ENCODE measurements at places on chromosomes 5 and 9.

DNA sequence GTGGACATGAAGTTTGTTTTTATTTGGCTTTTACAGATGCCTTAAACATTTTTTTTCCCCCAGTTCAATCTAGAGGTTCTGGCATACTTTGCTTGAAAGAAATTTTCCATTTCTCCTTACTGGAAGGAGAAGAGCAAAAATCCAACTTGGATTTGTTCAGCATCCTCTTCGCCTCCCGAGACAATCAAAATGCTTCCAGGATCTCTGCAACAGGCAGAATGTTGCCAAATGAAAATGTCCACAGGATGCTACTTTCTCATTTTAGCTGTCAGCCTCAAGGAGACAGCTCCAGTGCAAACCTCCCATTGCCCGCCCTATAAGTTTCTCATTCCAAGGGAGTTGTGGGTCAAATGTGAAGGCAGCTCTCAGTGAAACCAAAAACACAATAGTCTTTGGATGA, 1972.1 kb downstream of the MAT2B start:
- DNase-seq, result no peak

DNA sequence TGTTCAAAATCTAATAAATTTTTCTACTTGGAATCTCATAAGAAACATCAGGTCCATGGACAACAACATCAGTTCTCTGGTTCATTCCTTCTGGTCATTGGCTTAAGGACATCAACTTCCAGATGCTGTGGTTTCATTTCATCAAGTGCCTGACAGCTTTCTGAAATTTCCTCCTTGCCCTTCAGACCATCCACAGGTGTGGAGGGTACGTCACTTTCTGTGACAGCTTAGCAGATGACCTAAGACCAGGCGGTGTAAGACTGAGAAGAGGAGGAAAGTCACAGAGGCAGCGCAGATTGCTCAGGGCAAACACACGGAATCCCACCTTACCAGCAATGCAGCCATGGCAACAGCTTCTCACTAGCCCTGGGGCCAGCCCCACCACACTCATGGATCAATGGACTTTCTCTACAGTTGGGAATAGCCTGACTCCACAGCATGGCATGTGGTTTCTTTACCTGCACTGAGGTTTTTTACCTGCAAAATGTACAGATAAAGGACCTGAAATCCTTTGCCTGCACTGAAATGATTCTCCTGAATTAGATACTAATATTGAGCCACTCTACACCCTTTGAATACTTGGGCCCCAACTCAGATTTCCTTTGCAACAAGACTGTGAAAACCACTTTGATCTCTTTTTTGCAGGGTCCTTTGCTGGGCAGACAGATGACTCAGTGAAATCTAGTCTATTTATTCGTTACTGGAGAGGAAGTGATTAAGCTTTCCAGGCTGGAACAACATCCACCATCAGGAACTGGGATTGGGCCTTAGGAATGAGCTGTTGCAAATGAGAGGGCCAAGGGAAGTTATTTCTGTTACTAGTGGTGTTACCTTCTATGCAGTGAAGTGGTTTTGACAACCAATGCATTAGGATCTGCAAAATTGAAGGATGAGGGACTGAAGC, 26.9 kb downstream of the TICAM2 start:
- no peak for DNase-seq

DNA sequence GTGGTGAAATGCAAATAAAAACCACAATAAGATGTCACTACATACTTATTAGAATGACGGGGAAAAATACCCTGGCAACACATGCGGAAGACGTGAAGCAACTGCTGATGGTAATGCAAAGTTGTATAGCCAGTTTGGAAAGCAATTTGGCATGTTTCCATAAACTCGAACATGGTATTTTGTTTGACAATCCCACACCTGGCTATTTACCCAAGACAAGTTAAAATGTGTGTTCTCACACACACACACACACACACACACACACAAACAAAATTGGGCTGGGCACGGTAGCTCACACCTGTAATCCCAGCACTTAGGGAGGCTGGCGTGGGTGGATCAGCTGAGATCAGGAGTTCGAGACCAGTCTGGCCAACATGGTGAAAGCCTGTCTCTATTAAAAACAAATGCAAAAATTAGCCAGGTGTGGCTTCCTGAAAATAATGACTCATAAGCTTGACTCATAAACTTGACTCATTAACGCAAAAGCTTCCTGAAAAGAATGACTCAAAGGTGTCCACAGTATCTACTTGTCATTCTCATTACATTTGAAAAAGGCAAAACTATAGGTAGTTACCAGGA, 456.5 kb downstream of the CDH18 start:
- DNase-seq, result no peak

GRCh38 chr5:173928871-173929574, 40.9 kb downstream of the CPEB4 start:
- DNase-seq, result no peak

GRCh38 chr5:9098990-9099389, 446.9 kb downstream of the SEMA5A start:
- no peak for DNase-seq

DNA sequence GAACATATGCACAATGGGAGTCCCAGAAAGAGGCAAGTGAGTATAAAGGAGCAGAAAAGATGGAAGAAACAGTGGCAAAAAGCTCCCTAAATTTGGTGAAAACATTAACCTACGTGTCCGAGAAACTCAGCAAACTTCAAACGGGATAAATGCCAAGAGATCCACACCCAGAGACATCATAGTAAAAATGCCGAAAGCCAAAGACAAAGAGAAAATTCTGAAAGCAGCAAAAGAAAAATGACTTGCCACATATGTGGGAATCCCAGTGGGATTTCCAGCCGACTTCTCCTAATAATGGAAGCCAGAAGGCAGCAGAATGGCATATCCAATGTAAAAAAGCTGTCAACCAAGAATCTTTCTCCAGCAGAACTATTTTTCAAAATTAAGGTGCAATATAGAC, 101.2 kb downstream of the ADAMTS2 start:
- DNase-seq, result no peak

GRCh38 chr5:125198270-125198974, 452.0 kb upstream of the ZNF608 start:
- no peak for DNase-seq

DNA sequence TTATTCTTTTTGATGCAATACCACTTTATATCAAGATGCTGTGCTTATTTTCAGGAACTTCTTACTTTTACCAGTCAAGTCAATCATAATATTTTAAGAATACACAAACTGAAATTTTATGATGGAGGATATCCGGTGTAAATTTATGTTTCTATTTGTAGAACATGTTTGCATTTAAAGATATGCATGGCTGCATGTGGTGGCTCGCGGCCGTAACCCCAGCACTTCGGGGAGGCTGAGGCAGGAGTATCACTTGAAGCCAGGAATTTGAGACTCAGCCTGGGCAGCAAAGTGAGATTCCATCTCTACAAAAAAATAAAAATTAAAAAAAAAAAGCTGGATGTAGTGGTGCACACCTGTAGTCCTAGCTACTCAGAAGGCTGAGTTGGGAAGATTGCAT, 73.5 kb upstream of the ALDH1A1 start:
- no peak for DNase-seq

GRCh38 chr9:7534211-7534935, 265.2 kb downstream of the DMAC1 start:
- no peak for DNase-seq

DNA sequence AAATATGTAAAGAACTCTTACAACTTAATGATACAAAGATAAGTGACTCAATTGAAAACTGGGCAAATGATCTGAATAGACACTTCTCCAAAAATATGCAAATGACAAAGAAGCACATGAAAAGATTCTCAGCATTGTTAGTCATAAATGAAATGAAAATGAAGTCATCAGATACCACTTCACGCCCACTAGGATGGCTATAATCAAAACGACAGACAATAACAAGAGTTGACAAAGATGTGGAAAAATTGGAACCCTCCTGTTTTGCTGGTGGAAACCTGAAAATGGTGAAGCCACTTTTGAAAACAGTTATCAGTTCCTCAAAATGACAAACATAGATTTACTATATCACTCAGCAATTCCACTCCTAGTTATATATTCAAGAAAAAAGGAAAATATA, 7.9 kb upstream of the SYK start:
- no peak for DNase-seq

GRCh38 chr9:14813336-14814248, 91.1 kb upstream of the CER1 start:
- DNase-seq, result no peak

DNA sequence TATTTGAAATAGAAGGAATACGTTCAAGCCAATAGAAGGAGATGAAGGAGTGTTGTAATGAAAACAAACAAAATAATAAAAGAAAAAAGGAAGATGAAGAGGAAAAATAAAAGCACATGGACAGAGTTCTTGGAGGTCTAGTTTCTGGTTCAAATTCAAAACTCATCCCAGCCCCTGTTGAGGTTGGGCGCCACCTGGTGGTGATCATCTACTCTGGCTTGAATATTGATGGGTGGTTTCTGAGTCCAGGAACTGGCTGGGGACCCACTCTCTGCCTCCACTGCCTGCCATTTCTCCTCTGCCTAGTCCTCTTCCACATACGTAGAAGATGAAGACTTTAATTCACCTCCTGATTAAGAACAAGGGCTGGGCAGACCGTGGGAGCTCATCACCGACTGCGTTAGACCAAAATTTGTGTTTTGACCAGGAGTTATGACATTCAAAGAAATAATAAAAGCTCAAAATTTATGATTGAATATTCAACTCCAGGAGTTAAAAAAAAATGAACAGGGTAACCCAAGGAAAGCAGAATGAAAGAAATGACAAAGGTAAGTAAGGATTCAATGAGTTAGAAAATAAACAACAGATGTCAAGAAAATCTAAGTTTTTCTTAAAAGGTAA, 99.0 kb upstream of the SLC1A3 start:
- peak; percentile 21 for DNase-seq

DNA sequence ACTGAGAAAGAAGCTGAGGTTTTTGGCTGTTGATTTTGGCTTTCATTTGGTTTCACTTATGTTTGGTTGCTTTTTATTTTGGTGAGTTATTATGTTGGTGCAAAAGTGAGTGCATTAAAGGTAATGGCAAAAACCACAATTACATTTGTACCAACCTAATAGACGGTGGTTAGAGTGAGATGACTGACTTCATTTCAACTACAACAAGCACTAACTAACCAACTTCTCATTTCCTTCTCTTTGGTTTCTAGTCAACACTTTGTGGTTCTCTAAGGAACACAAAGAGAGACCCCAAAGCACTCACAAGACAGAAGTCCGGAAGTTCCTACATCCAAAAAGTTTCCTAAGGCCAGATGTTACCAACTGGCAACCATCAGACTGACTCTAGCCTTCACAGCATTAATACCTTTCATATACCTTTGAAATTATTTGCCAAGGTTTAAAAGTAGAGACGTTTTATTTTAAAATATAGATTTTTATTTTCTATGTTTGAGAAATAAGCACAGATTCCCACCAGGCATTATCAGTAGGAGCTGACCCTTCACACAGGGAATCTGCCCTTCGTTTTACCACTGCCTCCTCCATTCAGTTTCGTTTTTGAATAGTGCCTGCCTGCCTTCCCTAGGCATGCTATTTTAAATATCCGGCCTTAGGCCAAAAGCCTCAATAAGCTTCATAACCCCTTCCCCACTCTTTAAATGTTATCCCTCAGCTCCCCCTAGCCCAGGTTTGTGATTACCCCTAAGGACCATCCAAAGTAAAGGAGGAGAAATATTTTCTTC, 301.1 kb upstream of the PTGER4 start:
- DNase-seq, result no peak

DNA sequence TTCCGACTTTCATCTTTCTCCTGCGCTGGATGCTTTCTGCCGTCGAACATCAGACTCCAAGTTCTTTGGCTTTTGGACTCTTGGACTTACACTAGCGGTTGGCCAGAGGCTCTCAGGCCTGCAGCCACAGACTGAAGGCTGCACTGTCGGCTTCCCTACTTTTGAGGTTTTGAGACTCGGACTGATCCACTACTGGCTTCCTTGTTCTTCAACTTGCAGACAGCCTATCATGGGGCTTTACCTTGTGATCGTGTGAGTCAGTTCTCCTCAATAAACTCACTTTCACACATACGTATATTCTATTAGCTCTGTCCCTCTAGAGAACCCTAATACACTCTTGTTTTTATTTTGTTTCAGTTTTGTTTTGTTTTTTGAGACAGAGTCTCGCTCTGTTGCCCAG, 10.3 kb downstream of the FKBP15 start:
- DNase-seq, result no peak

- DNase-seq, result no peak
These were observed 40.5 kb downstream of the OLFM1 start for GRCh38 chr9:135127718-135128670.

DNA sequence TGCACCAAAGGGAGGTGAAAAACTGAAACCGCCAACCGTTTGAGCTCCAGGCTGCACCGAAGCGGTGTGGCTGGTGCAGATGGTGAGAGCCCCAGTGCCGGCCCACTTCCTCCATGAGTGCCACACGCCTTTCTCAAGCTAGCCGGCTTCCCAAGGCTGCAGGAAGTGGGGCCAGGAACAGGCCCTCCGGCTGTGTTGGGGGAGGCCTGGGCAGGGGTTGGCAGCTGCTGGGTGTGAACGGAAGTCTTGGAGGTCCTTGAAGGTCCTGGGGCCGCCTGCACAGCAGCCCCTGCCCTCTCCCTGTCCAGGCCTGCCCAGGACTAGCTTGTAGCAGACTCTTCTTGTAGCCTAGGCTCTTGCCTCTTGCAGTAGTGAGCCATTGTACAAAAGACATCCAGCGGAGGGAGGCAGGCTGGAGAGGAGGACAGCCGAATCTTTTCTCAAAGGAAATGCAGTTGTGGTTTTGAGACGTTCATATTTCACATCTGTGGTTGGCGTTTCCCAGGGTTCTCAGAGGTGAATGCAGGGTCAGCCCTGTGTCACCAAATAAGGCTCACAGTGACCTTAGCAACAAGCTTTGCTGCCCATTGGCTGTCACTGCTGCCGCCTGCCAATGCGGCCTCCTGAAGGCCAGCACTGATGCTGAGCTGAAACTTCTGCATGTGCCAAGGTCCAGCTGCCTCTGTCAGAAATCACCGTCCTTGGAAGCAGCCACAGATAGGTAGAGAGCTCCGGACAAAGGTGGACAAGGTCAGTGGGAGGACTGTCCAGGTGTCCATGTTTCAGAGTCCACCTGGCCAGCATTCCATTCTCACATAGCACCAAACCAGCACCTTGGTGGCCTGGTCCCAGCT, 23.9 kb downstream of the IRF1 start:
- DNase-seq, result peak; percentile 92

GRCh38 chr5:102843997-102844396, 88.9 kb downstream of the PAM start:
- no peak for DNase-seq

DNA sequence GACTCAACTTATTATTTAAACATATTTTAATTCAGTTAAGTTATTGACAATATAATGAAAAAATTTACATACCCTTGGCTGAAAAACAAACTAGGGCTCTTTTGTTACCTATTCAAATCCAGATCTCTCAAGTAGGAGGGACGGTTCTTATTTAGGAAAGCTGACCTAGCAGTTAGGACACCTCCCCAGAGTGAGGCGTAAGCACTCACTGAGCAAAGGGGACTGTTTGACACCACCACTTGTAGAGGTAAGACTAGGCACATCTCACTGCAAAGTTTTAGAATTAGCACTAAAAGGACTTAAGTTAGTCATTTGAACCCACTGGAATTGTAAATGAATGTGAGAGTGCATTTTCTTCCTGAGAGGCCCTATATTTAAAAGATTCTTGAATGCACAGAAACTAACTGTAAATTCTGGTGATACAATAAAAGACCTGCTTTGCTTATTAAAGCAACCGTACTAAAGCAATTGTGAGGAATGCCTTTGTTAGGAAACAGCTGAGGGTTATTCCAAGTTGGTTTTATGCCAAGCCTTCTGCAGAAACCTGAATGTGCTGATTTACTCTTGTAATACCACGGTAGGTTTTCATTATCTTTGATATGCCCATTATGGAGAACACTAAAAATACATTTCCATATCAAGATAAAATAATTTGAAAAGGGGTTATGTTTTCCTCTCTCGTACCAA, 16.2 kb downstream of the HACD4 start:
- DNase-seq, result no peak

Measured in NK-92 treated with Interleukin-12 subunit alpha and Interleukin-12 subunit beta, amount 100 ng/mL, for 24 hours (cell line).